ENCODE measurements at places on chromosomes 3 and 15. TPM values are rescaled to one million over a fixed set of nuclear protein-coding genes. Genes with fewer than 3 reads are reported as not detected.

DNA sequence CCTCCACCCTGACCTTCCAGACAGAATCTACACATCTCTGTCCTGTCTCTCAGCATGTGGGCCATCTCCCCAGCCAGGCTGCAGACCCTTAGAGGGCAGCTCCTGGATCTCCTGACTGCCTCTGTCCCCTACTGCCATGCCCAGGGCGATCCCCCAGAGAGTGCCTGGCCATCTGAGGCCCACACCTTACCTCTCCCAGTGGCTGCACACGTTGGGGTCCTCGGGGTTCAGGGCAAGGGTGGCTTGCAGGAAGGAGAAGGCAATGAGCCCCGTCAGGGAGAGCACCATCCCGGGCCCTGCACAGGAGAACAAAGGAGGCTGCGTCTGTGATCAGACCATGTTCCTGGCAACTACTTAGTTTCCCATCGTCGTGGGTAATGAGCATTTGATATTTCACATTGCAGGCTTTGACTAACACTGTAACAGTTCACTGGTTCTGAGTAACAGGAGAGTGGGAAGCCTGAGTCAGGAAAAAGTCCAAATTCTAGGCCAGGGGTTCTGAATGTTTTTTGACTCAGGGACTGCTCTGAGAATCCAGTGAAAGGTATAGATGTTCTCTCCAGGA is 125.4 kb downstream of the MEGF11 start:
- no peak overlapping the region for H3K27ac ChIP-seq
- peaks cover 5% of the 10 kb centered on the region for H3K27me3 ChIP-seq
- no peaks in the 10 kb centered on the region for H3K4me1 ChIP-seq
- no peaks in the 10 kb centered on the region for H3K36me3 ChIP-seq

- no peak for DNase-seq
- H3K4me1 ChIP-seq, result peaks cover 8% of the 10 kb centered on the region
- H3K4me3 ChIP-seq, result no peak overlapping the region
- no peaks in the 10 kb centered on the region for H3K36me3 ChIP-seq
- H3K27ac ChIP-seq, result no peak overlapping the region
- peaks cover 6% of the 10 kb centered on the region for H3K27me3 ChIP-seq
Observed at GRCh38 chr3:71951361-71951760, 166.4 kb upstream of the PROK2 start.

Gene ATP8B4
- total RNA-seq, result 35.9 TPM

DNA sequence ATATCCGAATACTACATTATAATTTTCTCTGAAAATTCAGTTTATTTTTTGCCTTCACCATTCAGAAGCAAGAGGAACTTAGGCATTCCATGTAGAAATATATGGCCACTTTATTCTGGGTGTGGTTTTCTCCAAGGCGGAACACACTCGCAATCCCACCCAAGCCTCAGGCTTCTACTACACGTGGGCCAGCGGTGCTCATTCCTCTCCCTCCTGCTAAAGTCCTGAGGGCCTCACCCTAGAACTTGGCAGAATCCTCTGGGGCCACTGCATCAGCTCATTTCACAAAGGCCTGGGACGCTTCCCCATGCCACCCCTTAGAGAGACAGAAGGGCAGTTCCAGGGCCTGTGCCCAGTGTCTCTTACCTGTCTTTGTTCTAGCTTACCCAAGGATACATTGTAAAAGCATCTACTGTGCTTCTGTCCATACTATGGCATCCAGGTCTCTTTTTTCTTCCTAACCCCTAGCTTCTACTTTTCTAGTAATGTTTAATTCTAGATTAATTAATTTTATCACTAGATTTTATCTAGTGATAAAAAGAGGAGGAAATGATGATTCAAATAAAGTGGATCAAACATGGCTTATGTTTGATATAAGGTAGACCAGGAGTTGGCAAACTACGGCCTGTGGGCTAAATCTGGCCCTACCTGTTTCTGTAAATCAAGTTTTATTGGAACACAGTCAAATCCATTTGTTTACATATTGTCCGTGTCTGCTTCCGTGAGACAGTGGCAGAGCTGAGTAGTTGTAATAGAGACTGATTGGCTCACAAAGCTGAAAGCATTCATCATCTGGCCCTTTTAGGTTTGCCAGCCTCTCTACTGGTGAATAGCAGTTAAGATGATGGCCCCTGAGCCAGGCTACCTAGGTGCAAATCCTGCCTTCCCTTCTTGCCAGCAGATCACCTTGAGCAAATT is 29.8 kb downstream of the LARS2 start:
- H3K27ac ChIP-seq, result no peak overlapping the region
- DNase-seq, result no peak
- H3K36me3 ChIP-seq, result peaks cover 8% of the 10 kb centered on the region
- no peak overlapping the region for H3K4me3 ChIP-seq
- H3K27me3 ChIP-seq, result no peaks in the 10 kb centered on the region

GRCh38 chr15:93317772-93318171 is 228.8 kb upstream of the RGMA start:
- no peak overlapping the region for H3K27ac ChIP-seq
- H3K27me3 ChIP-seq, result peaks cover 2% of the 10 kb centered on the region
- no peaks in the 10 kb centered on the region for H3K4me1 ChIP-seq
- no peak overlapping the region for H3K4me3 ChIP-seq
- DNase-seq, result no peak

- H3K4me3 ChIP-seq, result no peak overlapping the region
- no peak for DNase-seq
- H3K36me3 ChIP-seq, result no peaks in the 10 kb centered on the region
- H3K4me1 ChIP-seq, result no peaks in the 10 kb centered on the region
- no peak overlapping the region for H3K27ac ChIP-seq
Observed at GRCh38 chr15:78208887-78209645, 25.3 kb downstream of the ACSBG1 start.

DNA sequence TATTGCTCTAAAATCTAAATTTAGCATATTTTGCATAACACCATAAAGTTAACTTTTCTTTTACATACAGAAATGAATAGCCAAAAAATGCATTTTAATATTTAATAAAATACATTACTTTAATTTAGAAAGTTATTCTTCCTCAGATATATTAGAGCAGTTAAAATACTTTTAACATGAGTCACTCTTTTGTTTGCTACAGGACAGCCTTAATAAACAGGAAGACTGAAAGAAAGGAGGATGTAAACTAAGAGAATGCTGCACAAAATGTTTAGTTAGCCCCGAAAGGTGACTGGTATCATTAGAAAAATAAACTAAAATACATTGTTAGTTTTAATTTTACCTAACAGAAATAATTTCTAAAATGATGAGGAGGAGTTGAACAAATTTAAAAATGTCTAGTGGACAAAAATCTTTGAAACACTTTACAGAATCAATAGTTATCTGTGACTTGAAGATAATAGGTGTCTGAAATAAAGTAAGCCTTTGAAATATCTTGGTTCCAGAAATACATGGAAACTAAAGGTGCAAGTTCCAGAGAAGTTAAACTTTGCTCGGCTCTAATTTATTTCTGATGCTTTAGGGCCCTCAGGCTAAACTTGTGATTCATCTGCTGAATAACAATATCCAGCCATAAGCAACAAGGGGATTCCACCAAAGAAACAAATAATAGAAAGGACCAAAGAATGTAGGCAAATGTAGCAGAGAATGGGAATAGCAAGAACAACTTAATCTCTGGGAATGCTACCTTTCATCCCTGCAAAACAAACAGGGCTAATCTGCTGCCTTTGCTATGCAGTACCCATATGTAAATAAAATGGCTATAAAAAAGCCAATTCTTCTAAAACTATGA is 138.3 kb upstream of the UBP1 start:
- peaks cover 2% of the 10 kb centered on the region for H3K36me3 ChIP-seq
- no peaks in the 10 kb centered on the region for H3K27me3 ChIP-seq
- H3K4me1 ChIP-seq, result no peaks in the 10 kb centered on the region
- H3K4me3 ChIP-seq, result no peak overlapping the region
- no peak overlapping the region for H3K27ac ChIP-seq

DNA sequence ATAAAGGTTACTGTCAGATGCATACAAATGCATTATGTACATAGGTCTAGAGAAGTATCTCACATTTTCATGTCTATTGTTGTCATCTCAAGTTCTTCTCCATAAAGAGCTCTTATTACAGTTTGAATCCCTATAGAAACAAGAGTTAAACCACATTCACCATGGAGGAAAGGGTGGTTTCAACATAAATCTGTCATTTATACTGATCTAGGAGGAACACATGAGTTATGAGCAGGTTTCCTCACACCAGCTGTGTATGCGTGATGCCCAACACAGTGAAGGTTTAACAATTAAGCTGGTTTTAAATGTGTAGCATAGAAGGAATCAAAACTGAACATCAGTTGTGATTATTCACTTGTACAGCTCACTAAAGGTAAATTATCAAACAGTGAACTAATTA is 251.7 kb downstream of the KCNMB2 start:
- no peak overlapping the region for H3K4me3 ChIP-seq
- no peaks in the 10 kb centered on the region for H3K27me3 ChIP-seq
- H3K27ac ChIP-seq, result no peak overlapping the region
- DNase-seq, result no peak

DNA sequence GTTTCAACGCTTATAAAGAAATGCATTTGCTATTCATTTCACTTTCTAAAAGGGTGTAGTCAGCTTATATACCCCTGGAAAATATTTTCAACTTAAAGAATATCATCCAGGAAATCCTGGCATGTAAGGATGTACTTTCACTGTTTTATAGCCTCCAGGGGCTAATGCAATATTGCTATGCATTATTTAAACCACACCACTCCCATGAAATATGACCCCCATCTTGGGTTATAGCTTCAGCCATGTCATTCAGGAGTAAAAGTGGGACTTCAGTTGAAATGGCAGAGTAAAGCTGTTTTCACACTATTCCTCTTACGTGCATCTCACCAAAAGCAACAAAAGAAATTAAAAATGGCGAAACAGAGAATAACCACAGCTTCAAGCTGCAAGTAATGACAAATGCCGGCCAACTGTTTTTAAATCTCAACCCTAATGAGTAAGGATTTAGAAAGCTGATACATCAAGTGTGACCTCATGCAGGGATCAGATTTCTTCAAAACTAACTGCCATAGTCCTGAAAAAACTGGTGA is 84.5 kb downstream of the COL6A6 start:
- no peak overlapping the region for H3K27ac ChIP-seq
- DNase-seq, result no peak
- no peaks in the 10 kb centered on the region for H3K36me3 ChIP-seq
- H3K4me1 ChIP-seq, result no peaks in the 10 kb centered on the region
- peaks cover 2% of the 10 kb centered on the region for H3K27me3 ChIP-seq
- no peak overlapping the region for H3K4me3 ChIP-seq

GRCh38 chr3:47741925-47742324 is 39.8 kb downstream of the SMARCC1 start:
- H3K36me3 ChIP-seq, result peaks cover 17% of the 10 kb centered on the region
- H3K4me3 ChIP-seq, result no peak overlapping the region
- H3K4me1 ChIP-seq, result peaks cover 8% of the 10 kb centered on the region
- no peak overlapping the region for H3K27ac ChIP-seq
- no peak for DNase-seq
- H3K27me3 ChIP-seq, result no peaks in the 10 kb centered on the region

GRCh38 chr3:172607305-172608121 is 84.3 kb upstream of the TNFSF10 start:
- H3K4me1 ChIP-seq, result peaks cover 1% of the 10 kb centered on the region
- H3K27me3 ChIP-seq, result no peaks in the 10 kb centered on the region
- no peak overlapping the region for H3K27ac ChIP-seq
- no peaks in the 10 kb centered on the region for H3K36me3 ChIP-seq
- no peak overlapping the region for H3K4me3 ChIP-seq

Gene GOLGA8G
- total RNA-seq, result not detected

Gene DPPA4
- not detected for total RNA-seq

GRCh38 chr3:155785662-155786295 is 20.3 kb downstream of the C3orf33 start:
- H3K4me1 ChIP-seq, result peaks cover 8% of the 10 kb centered on the region
- H3K27me3 ChIP-seq, result no peaks in the 10 kb centered on the region
- no peak for DNase-seq
- H3K4me3 ChIP-seq, result no peak overlapping the region
- H3K36me3 ChIP-seq, result peaks cover 7% of the 10 kb centered on the region
- no peak overlapping the region for H3K27ac ChIP-seq

Gene RASGRF1
- total RNA-seq, result not detected

GRCh38 chr15:99321468-99321867 is 70.2 kb downstream of the LRRC28 start:
- H3K27me3 ChIP-seq, result no peaks in the 10 kb centered on the region
- no peak overlapping the region for H3K27ac ChIP-seq
- no peak for DNase-seq
- H3K4me1 ChIP-seq, result peaks cover 7% of the 10 kb centered on the region
- peaks cover 2% of the 10 kb centered on the region for H3K36me3 ChIP-seq

DNA sequence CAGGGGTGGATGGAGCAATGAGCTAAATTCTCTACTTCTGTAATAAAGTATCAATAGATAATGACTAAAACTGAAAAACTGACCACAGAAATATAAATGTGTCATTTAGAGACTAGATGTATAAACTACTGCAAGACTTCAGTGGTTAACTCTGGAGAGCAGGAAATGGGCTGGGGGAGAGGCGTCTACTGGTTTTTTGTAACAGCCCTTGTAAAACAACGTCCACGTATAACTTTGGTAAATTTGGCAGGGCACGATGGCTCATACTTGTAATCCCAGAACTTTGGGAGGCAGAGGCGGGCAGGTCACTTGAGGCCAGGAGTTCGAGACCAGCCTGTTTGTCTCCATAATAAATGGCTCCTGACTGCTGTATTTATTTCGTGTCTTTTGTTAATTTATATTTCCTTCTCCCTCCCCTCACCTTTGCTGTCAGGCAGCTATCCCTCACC is 12.5 kb downstream of the RAB27A start:
- peaks cover 86% of the 10 kb centered on the region for H3K4me1 ChIP-seq
- DNase-seq, result peak; percentile 85
- H3K36me3 ChIP-seq, result peaks cover 69% of the 10 kb centered on the region
- H3K27me3 ChIP-seq, result no peaks in the 10 kb centered on the region

DNA sequence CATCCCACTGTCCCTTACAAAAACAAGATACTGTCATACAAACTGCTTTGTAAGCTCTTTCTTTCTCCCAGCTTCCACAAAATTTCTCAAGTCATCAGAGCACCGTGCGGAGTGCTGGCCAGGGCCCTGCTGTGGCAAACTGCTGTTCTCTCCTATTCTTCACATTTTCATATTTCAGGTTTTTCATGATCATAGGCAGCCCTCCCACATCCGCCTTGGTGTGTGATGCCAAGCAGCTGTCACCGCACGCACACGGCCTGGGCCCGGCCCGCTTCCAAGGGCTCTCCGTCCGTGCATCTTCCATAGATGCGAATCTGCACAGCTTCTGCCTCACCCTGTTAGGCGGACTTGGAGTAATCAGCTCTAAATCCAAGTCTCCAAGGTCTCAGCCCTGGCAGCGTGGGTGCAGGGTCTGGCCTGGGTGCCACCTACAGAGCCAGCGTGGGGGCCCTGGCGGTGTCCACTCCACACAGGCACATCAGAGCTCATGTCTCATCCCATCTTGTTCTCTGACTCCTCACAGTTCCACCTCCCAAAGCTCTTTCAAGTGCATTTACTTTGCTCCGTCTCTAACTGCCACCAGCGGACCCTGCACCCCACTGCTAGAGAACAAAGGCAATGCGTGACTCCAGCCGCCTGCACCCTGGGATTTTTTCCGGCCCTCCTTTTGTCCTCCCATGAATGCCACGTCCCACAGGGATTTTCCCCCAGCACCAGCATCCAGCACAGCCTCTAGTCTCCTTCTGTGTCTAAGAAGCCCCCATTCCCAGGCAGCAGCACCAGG is 27.2 kb downstream of the CYFIP1 start:
- H3K36me3 ChIP-seq, result no peaks in the 10 kb centered on the region
- peaks cover 14% of the 10 kb centered on the region for H3K4me1 ChIP-seq
- peaks cover 9% of the 10 kb centered on the region for H3K27me3 ChIP-seq
- H3K27ac ChIP-seq, result no peak overlapping the region
- no peak overlapping the region for H3K4me3 ChIP-seq

- no peak overlapping the region for H3K27ac ChIP-seq
- H3K4me3 ChIP-seq, result no peak overlapping the region
- H3K27me3 ChIP-seq, result no peaks in the 10 kb centered on the region
Observed at GRCh38 chr3:2268779-2269178, 170.1 kb downstream of the CNTN4 start.

GRCh38 chr3:188524052-188524451 is 370.1 kb downstream of the LPP start:
- H3K27me3 ChIP-seq, result no peaks in the 10 kb centered on the region
- peaks cover 13% of the 10 kb centered on the region for H3K36me3 ChIP-seq
- DNase-seq, result no peak
- no peak overlapping the region for H3K4me3 ChIP-seq
- no peak overlapping the region for H3K27ac ChIP-seq
- H3K4me1 ChIP-seq, result no peaks in the 10 kb centered on the region
